ENCODE measurements at places on chromosomes 1 and 21.

- DNase-seq = no peak
Measured at GRCh38 chr1:232306269-232306961, 323.5 kb downstream of the SIPA1L2 start.

GRCh38 chr21:34603710-34604057 lies 11.2 kb downstream of the RCAN1 start:
- no peak for DNase-seq

- no peak for DNase-seq
Measured at GRCh38 chr21:45409466-45410150, 4.6 kb downstream of the COL18A1 start.

DNA sequence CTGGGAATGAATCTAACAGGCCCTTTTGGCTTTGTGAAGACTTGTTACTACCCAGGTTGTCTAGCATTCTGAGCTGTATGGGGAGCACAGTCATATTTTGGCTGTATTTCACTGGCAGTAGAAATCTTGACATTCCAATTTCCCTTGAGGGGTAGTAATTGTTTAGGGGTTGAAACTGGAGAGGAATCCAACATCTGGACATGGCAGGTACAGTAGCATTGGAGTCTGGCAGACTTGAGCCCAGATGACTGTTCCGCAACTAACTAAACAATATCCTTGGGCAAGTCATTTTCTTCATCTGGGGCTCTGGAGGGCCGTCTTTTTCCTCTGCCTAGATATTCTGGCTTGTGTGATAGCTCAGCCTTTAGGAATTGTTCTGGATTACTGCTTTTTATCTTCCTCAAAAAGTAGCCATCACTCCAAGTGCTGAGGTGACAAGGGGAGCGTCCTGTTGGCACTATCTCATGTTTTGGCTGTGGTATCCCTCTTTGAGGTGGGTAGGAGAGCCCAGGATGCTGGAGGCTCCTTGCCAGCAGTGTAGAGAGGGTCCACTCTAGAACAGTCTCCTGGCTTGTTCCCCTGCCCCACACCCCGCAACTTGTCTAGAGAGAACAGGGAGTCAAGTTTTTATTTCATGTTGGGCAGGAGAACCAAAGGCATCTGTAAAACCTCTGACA lies 22.7 kb upstream of the NBL1 start:
- DNase-seq = no peak

DNA sequence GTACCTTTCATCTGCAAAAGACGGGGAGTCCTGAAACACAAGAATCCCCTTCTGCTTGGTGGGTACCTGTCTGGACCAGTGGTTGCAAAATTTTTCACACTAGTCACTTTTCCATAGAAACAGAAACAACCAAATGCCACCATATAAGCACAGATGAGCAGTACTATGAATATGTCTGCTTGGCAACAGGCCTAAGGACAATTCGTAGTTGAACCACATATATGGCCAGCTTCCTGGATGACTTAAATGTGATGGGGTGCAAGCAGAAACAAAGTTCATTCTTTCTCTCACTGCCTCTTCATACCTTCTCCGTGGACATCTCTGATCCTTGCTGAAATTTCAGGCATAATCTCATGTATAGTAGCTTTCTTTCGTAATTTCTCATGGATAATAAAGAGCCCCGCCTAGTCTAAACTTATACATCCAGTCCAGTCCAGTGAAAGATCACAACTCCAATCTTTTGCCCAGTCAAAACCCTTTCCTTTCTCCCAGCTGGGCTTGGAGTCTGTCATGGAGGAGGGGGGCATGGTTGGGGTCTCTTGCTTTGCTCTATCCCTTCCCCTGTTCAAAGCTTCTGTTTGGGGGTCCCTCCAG lies 7.0 kb downstream of the FCAMR start:
- DNase-seq = no peak

DNA sequence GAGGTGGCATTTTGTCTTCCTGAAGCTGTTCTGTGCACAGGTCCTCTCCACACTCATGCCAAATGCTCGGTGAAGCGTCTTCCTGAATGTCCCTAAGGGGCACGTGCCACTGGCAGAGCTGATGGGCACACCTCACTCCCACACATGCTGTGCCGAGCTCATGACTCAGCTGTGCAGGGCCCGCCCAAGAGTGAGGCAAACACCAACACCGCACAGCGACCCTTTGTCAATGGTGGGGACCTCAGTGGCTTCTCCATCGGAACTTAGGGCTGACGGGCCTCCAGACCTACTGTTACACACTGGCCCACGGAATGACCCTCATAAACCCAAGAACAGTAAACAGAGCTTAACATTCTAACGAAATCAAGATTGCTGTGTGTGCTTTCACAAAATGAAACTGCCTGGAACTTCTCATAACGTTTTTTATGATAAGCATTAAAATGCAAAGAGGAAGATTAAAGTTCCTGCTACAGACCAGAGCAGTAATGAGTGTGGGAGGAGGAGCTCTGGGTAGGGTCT lies 89.3 kb downstream of the SIM2 start:
- DNase-seq = no peak

DNA sequence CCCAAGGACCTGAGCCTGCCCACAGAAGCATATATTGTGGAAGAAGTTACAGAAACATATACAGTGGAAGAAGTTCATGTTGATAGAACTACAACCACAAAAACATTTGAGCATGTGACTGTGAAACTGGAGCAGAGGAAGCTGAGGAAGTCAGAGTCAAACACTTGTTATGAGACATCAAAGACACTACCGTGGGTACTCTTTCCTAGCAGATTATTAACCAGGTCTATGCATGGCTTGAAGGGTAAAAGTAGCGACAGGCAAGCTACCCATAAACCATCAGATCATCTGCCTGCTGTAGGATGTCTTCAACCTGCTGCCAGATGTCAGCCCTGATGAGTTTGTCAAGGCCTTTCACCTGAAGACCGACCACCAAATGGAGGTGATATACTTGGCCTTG lies 35.8 kb downstream of the IVNS1ABP start:
- DNase-seq = no peak

Measured in G401 (cell line).